ENCODE measurements at places on chromosomes 1 and 21.

GRCh38 chr1:219062161-219062560 lies 111.5 kb upstream of the LYPLAL1 start:
- DNase-seq: no peak

DNA sequence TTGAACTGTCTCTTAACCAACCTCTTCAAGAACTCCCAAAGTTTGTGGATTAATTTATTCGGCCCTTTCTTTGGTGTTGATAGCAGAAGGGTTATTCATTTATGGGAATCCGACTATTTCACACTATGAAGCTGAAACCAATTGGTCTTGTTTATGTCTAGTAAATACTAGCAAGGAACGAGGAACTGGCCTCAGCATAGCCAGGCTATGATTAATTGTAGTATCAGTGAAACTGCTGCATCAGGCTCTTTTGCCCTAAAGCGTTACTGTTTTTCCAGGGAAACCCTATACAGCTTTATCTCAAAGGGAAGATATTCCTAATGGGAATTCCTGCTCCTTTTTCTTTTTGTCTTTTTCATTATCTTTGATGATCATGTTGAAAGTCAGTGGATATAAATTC lies 35.1 kb downstream of the CLEC20A start:
- no peak for DNase-seq

GRCh38 chr1:235746245-235746644 lies 96.7 kb upstream of the GNG4 start:
- no peak for DNase-seq

GRCh38 chr1:160628799-160629263 lies 18.0 kb downstream of the SLAMF1 start:
- DNase-seq: no peak

- DNase-seq: no peak
These were observed 1.5 kb downstream of the CA6 start for GRCh38 chr1:8947127-8947691.

DNA sequence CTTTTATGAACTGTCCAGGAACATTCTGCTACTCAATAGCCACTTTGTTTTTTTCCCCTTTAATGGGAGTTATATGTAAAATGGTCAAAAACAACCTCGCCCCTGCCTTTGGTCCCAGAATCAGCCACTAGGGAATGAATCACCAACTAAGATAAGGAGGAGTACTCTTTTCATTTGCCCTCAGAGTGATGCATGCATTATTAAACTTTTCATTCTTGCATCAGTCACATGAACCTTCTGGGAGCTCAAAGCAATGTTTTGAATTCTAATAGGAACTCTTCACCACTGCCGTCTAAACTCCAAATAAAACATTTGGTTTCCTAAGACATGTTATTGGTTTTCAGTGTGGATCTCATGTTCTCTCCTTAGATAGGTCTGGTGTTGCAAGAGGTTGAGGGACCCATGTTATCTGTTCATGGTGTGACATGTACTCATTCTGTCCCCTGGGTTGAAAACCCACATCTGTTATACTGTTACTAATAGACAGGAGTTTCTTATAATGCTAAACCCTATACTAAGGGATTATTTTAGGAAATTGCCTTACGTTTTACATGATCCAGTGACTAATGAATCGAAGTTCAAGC lies 17.8 kb upstream of the HSD17B7 start:
- no peak for DNase-seq
